ENCODE measurements at places on chromosomes 11 and 22. TPM values are rescaled to one million over a fixed set of nuclear protein-coding genes. Genes with fewer than 3 reads are reported as not detected.

Gene ACRV1
- total RNA-seq = not detected

Gene CHRNA10
- 1.8 TPM for total RNA-seq

Gene LINC01488
- not detected for total RNA-seq

Gene SLC22A25
- not detected for total RNA-seq

Gene MPEG1
- not detected for total RNA-seq

Gene ZNF280B
- total RNA-seq = 1.5 TPM

Gene YPEL1
- 0.18 TPM for total RNA-seq

Gene GGTLC3
- not detected for total RNA-seq

Gene NPAS4
- not detected for total RNA-seq

Measured in A549 treated with RU486 at 1 μM for 4 hours (cell line).